Activated CD8-positive, alpha-beta memory T cell treated with anti-CD3 and anti-CD28 coated beads, Interleukin-2, amount 50 U/mL, for 4 hours (primary cell): ENCODE measurements at places on chromosomes 16 and 17.

DNA sequence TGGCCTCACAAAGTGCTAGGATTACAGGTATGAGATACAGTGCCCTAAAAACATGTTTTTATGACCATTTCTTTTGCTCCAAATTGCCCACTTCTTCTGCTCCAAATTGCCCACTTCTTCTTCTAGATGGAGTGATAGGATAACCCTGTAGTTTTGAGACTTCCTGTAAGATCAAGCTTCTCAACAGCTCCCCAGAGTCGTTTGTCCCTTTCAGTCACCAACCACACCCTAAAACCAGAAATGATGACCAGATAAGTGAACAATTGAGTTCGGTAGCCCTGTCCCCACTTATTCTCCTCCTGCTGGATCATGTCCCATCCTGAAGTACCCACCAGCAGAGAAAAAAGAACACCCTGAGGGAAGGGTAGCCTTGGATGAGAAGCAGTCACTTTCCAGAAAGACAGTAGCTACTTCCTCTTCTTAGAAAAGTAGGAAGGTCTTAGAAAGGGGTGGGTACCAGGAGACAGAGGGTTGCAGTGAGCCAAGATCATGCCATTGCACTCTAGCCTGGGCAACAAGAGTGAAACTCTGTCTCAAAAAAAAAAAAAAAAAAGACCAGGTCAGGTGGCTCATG is 2.5 kb downstream of the ODAD4 start:
- DNase-seq, result no peak

DNA sequence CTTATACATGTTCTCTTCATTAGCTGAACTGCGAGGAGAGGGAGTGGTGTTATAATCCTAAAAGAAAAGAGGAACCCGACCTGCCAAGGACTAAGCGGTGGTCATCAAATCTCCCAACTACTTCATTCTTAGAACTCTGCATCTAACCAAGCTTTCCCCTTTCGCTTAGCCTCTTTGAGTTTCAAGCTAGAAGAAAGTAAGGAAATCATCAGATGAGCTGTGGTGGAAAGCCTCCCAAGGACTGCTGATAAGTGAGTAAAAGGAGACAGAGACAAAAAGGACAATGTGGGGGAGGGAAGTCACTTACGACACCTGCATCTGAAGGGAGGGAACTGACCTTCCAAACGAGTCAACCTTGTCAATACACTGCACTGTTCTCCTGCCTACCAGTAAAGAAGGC is 121.3 kb downstream of the TRIM37 start:
- DNase-seq, result no peak

DNA sequence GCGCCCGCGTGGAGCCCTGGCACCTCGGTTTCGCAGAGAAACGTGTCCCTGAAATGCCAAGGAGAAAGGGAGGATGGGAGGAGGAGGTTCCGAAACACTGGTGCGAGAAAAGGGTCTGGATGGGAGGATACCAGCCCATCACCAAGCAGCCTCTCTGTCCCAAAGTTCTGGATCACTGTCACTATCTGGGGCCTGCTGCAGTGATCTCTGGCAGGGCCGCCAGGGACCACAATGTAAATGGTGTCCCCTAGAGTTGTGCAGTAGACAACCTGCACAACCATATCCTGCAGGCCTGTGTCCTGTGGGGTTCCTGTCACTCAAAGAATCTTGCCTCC is 229.3 kb downstream of the C16orf78 start:
- no peak for DNase-seq

DNA sequence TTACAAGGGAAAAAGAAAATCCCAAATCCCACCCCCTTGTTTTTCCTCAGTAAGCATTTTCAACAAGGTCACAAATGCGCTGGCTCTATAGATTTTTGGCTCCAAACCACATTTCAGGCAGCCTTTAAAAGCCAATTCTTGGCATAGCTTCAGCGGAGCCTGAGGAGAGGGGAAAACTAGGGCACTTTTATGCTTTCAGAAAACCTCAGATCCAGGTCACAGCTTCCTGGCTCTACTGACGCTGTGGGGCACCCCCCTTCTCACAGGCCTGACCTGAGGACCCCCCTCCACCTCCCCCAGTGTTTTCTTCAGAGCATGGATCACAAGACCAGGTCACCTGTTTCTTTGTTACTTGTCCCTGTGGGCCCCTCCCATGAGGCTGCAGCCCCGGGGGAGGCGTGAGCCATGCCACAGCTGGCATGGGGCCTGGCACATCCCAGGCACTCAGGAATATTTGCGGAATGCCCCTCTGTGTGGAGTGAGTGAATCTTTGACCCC is 30.1 kb upstream of the MTSS2 start:
- DNase-seq, result no peak

GRCh38 chr17:6528557-6528956 is 27.8 kb downstream of the PITPNM3 start:
- no peak for DNase-seq

- DNase-seq, result no peak
These were observed 16.0 kb downstream of the SPNS3 start for GRCh38 chr17:4449736-4450135.

DNA sequence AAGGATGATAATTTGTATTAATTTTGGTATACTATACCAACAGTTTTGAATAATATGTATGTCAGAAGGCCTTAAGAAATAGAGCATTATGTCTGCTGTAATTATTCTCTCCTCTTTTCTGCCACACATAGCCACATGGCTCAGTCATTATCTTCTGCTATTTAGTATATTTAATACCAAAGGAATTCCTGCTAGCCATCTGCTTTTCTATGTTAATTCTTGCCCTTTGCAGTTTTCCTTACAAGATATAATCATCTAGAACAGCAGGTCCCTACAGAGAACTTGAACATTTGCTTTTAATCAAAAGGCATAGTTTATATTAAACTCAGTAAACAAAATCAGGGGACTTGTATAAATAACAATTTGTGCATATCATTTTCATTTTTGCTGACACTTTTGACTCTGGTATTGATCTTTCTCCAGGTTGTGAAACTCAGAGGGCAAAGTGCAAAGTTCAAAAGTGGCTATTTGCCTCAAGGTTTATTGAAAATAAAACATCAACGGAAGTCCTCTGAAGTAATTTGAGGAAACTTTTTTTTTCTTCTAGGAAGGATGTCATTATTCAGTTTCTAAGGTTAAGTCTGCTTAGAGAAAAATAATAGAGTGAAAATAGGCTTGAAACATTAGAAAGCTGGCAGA is 702.0 kb downstream of the KCNJ2 start:
- DNase-seq, result no peak

GRCh38 chr17:66803474-66803951 is 31.4 kb upstream of the CACNG5 start:
- no peak for DNase-seq

DNA sequence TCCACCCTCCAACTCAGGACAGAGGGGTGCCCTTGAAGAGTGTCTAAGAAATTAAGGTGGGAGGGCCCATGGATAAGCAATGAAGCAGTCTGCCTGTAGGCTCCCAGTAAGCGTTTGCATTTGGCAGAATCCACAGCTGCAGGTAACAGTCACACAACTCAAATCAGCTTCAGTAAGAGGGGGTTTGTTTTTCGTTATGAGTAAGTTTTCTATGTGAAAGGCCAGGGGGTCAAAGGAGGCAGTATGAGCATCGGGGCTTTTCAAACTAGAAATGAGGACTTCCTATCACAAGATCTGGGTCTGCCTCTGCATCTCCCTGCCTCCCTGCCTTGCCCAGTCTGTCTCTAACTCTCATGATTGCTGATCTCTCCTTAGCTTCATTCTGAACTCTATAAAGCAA is 128.1 kb upstream of the CCL2 start:
- no peak for DNase-seq

GRCh38 chr17:76547183-76547641 is 7.4 kb downstream of the PRCD start:
- DNase-seq, result peak; percentile 68

DNA sequence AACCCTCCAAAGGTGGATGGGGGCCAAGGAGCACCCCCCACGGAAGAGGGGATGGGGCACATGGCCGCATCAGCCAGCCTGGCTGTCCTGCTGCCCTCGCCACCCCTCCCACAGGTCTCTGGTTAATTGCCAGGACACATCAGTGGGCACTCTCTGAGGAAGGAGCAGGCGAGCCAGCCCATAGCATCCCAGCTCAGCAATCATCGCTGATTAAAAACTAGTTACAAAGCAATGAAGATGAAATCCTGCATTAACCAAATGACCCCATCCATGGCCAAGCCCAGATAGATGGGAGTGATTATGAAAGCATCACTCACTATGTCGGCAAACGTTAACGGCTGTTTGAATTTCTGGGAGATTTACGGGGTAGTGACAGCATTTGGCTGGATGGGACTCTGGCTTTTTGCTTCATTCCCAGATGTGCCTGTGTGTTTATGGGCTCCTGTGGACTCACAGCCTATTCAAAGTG is 45.3 kb downstream of the CCDC182 start:
- DNase-seq, result no peak
